ENCODE measurements at places on chromosomes 7 and 10.

- H3K27me3 ChIP-seq, result no peaks in the 10 kb centered on the region
- no peak overlapping the region for H3K4me3 ChIP-seq
- no peak overlapping the region for H3K27ac ChIP-seq
- DNase-seq, result peak; percentile 63
- no peaks in the 10 kb centered on the region for H3K4me1 ChIP-seq
Measured at GRCh38 chr7:108246227-108246837, 116.2 kb upstream of the LAMB4 start.

GRCh38 chr7:47293884-47294555 lies 287.9 kb downstream of the TNS3 start:
- peak overlapping the region; percentile 65 for H3K27ac ChIP-seq
- no peak for DNase-seq
- no peaks in the 10 kb centered on the region for H3K36me3 ChIP-seq
- no peak overlapping the region for H3K4me3 ChIP-seq
- no peaks in the 10 kb centered on the region for H3K4me1 ChIP-seq

DNA sequence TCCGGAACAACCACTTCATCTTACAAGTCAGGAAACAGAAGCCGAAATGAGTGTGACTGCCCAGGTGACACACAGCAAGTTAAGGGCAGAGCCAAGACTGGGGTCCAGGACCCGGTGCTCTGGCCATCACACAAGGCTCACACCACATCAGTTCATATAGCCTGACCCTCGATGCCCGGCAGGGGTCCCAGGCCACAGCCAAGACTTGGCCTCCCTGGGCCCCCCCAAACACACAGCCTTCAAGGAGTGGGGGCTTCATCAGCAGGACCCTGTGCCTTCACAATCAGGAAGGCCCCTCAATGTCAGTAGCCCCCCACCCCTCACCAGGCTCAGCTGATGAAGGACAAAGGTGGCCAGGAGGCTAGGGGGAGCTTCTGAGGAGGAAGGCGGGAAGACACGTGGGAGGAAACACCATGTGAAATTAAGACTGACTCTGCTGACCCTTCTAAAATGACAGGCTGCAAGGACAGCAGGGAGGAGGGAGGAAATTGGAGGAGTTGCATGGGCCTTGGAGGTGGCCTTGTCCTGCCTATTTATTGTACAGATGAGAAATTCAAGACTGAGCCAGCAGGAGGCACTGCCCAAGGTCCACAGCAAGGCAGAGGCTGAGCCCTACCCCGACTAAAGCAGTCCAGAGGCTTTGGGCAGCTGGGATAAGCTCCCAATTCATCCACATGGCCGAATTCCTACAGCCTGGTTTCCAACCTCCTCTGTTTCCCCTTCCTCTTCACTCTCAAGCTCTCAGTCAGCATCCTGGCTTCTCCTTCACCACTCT lies 216.1 kb upstream of the ZMIZ1 start:
- peak; percentile 59 for DNase-seq
- H3K27me3 ChIP-seq, result no peaks in the 10 kb centered on the region
- H3K4me1 ChIP-seq, result no peaks in the 10 kb centered on the region
- no peak overlapping the region for H3K27ac ChIP-seq

- H3K36me3 ChIP-seq, result no peaks in the 10 kb centered on the region
- H3K4me1 ChIP-seq, result no peaks in the 10 kb centered on the region
- DNase-seq, result no peak
- no peak overlapping the region for H3K4me3 ChIP-seq
- no peak overlapping the region for H3K27ac ChIP-seq
Measured at GRCh38 chr10:44297963-44298362, 86.9 kb downstream of the CXCL12 start.

- H3K27me3 ChIP-seq, result no peaks in the 10 kb centered on the region
- no peak for DNase-seq
- no peaks in the 10 kb centered on the region for H3K36me3 ChIP-seq
Measured at GRCh38 chr7:75725306-75725705, 13.4 kb downstream of the HIP1 start.

DNA sequence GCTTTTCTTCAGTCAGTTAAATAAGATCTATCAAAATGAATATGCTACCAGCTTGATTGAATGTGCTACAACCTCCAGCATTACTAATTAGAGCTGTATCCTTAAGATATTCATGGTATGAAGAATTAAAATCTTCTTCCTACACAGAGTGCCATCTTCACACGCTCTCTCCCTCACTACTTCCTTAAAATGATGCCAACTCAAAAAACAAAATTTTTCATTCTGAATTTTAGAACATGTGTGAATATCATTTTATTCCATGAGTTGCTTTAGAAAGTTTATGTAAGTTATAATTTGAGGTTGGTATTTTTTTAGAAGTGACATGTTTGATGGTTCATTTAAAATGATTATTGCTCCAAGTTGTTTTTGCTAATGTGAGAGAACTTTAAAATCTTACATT lies 407.5 kb upstream of the CELF2 start:
- no peaks in the 10 kb centered on the region for H3K27me3 ChIP-seq
- H3K36me3 ChIP-seq, result no peaks in the 10 kb centered on the region
- no peak for DNase-seq
- H3K27ac ChIP-seq, result no peak overlapping the region

DNA sequence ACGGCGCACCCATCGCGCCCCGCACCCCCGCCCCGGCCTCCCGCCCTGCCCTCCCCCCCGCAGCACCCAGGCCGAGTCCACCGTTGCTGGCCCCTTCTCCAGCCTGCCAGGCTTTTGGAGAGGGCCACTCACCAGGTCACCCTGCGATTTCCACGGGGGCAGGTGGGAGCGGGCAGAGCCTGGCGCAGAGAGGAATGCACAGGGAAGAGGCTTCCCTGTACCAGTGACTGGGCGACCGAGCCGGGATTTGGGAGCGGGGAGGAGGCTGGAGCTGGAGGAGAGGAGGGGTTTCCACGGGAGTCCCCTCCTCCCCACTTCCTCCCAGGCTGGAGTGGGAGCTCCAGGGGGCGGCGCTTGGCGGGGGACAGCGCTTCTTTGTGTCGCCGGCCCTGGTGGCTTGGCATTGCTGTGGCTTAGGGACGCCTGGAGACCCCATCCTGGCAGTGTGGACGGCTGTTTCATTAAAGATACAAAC lies 19.3 kb downstream of the TCAF1 start:
- H3K27ac ChIP-seq, result peak overlapping the region; percentile 40
- no peaks in the 10 kb centered on the region for H3K27me3 ChIP-seq
- DNase-seq, result no peak
- peak overlapping the region; percentile 25 for H3K4me3 ChIP-seq
- no peaks in the 10 kb centered on the region for H3K4me1 ChIP-seq
- no peaks in the 10 kb centered on the region for H3K36me3 ChIP-seq

GRCh38 chr10:119754085-119754484 lies 28.2 kb downstream of the INPP5F start:
- no peak overlapping the region for H3K27ac ChIP-seq
- H3K4me1 ChIP-seq, result no peaks in the 10 kb centered on the region
- H3K4me3 ChIP-seq, result no peak overlapping the region

DNA sequence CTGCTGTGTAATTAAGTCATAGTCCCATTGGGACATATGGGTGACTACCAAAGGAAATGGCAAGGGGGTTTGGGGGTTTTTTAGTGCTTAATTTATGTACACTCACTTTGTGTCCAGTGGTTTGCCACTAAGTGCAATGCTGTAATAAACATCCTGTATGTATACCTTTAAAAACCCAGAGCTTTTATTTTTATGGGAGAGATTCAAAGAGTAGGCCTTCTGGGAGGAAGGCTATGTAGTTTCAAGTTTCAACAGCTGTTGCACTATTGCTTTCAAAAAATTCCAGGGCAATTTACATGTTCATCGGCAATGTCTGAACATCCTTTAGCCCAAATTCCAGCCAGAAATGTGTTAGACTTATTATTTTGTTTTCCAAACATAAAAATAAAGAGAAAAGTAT lies 744.7 kb downstream of the XPNPEP1 start:
- no peak for DNase-seq
- H3K27me3 ChIP-seq, result no peaks in the 10 kb centered on the region
- H3K36me3 ChIP-seq, result no peaks in the 10 kb centered on the region
- H3K27ac ChIP-seq, result no peak overlapping the region
- H3K4me1 ChIP-seq, result no peaks in the 10 kb centered on the region

DNA sequence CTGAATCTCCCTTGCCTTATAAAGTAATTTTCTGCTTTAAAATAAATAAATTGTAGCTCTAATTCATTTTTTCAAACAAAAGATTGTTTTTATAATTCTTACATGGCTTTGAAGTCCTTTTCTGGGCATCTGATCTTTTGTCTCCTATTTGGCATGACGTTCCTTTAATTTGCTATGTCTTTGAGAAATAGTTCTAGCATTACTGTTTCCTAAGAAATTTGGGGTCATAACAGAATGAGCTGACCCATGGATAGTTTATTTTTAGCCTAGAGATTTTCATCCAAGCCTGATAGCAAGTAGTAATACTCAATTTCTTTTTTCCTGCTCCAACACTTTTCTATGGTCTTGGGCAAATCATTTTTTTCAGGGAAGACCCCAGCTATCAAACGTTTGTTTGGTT lies 31.4 kb downstream of the CCDC71L start:
- no peak for DNase-seq
- H3K27me3 ChIP-seq, result no peaks in the 10 kb centered on the region
- no peak overlapping the region for H3K27ac ChIP-seq
- H3K36me3 ChIP-seq, result no peaks in the 10 kb centered on the region
- H3K4me1 ChIP-seq, result peaks cover 6% of the 10 kb centered on the region

- H3K4me1 ChIP-seq, result no peaks in the 10 kb centered on the region
- H3K4me3 ChIP-seq, result no peak overlapping the region
- H3K27ac ChIP-seq, result no peak overlapping the region
- no peaks in the 10 kb centered on the region for H3K36me3 ChIP-seq
- no peaks in the 10 kb centered on the region for H3K27me3 ChIP-seq
Measured at GRCh38 chr10:71479831-71480230, 83.1 kb downstream of the CDH23 start.

DNA sequence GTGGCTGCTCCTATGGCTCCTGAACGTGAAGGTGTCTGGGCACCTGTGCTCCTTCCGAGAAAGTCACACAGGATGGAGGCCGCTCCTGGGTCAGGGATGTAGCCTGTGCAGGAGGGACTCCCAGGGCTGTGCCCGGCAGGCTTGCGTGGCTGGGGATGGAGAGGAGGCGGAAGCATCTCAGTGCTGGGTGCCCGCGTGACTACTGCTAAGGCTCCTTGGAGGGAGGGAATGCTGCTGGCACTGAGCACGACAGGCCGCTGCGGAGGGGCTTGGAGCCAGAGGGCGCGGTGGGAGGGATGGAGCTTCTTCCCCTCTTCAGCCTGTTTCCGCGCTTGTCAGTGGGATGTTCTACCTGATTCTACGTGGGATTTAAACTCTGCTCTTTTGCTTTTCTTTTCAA lies 35.0 kb downstream of the ADCY1 start:
- H3K4me3 ChIP-seq, result no peak overlapping the region
- no peaks in the 10 kb centered on the region for H3K36me3 ChIP-seq
- H3K27ac ChIP-seq, result no peak overlapping the region
- DNase-seq, result no peak

DNA sequence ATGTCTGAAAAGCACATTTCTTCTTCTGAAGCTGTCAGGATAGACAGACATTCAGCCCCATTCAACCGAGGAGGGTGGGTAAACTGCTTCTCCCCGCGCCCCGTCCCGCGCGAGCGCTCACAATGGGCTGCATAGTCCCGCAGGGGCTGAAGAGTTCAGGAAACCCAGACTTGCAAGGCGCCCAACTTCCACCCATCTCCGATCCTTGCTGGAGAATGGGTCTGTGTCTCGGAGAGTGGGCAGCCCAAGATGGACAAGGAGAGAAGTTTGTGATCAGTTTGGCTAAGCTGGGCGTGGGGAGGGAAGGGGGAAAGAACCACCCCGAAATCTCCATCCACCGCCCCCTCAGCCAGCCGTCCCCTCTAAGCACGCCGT lies 686 bp downstream of the AASS start:
- DNase-seq, result peak; percentile 49
- H3K4me3 ChIP-seq, result peak overlapping the region; percentile 77
- no peaks in the 10 kb centered on the region for H3K36me3 ChIP-seq
- H3K27me3 ChIP-seq, result no peaks in the 10 kb centered on the region
- H3K27ac ChIP-seq, result peak overlapping the region; percentile 94

DNA sequence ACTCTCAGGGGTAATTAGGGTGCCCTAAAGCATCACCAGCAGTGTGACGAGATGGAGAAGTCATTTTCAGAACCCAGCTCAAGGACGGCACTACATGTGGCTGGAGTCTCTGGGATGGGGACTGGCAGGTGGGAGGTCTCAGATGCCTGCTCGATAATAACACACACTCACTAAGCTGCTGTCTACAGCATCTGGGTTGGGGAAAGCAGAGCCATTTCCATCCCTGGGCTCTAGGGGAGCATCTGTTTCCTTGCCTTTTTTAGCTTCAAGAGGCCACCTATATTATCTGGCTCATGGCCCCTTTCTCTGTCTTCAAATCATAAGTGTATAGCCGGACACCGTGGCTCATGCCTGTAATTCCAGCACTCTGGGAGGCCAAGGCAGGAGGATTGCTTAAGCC lies 79.6 kb downstream of the SH3PXD2A start:
- no peak for DNase-seq
- H3K36me3 ChIP-seq, result no peaks in the 10 kb centered on the region
- H3K27me3 ChIP-seq, result no peaks in the 10 kb centered on the region

GRCh38 chr10:29710128-29710527 lies 75.4 kb upstream of the SVIL start:
- H3K27ac ChIP-seq, result no peak overlapping the region
- H3K4me1 ChIP-seq, result no peaks in the 10 kb centered on the region
- H3K36me3 ChIP-seq, result no peaks in the 10 kb centered on the region

GRCh38 chr10:29651767-29652166 lies 17.0 kb upstream of the SVIL start:
- DNase-seq, result no peak
- H3K36me3 ChIP-seq, result peaks cover 7% of the 10 kb centered on the region
- no peaks in the 10 kb centered on the region for H3K27me3 ChIP-seq
- no peak overlapping the region for H3K4me3 ChIP-seq
- no peak overlapping the region for H3K27ac ChIP-seq

GRCh38 chr10:62580396-62580795 lies 206.2 kb downstream of the ZNF365 start:
- no peak overlapping the region for H3K4me3 ChIP-seq
- H3K4me1 ChIP-seq, result no peaks in the 10 kb centered on the region
- H3K36me3 ChIP-seq, result no peaks in the 10 kb centered on the region
- no peak for DNase-seq
- no peaks in the 10 kb centered on the region for H3K27me3 ChIP-seq

DNA sequence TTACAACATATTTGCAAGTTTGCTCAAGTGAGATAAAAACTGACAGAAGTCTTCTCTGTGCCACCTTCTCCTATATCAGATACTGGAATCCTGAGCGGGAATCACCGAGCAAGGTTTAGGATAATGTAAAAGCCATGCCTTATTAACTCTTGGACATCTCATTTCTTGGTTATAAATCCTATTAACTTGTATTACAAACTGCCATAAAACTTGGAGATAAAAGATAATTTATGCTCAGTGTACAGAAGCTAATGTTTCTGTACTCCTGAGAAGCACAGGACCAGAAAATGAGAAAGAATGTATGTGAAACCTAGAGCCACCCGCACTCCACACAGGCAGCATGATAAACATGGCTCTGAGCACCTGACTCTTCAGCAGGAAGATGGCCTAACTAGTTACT lies 181.2 kb upstream of the NOBOX start:
- H3K36me3 ChIP-seq, result no peaks in the 10 kb centered on the region
- H3K4me3 ChIP-seq, result no peak overlapping the region
- no peaks in the 10 kb centered on the region for H3K4me1 ChIP-seq
- H3K27ac ChIP-seq, result no peak overlapping the region

Measured in Peyer's patch (tissue), 4 donors.